ENCODE measurements at places on chromosomes 7 and 10.
A peak's percentile ranks its signal among the peaks of the same experiment; 100 is the strongest.

DNA sequence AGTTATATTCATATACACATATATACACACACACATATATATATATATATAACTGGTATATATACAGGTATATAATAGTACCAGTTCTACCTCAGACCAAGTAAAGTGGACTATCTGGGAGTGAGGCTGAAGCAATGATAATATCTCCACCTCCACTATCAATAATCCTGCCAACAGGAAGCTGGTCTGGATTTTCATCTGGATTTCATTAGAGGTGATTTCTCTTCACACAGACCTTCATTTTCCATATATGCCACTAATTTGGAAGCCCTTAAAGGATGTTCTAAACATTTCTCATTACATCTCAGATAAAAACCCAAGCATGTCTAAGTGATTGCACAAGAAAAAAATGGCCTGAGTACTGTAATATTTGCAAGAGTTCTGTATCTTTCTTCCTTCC, 1.7 kb upstream of the SLC35B4 start:
- no peak for DNase-seq

- DNase-seq, result no peak
Observed at GRCh38 chr10:25828475-25828874, 105.6 kb upstream of the MYO3A start.

- DNase-seq, result no peak
Observed at GRCh38 chr7:85454904-85455303, 268.0 kb upstream of the SEMA3D start.

- no peak for DNase-seq
Observed at GRCh38 chr10:14180911-14181566, 149.7 kb downstream of the FRMD4A start.

DNA sequence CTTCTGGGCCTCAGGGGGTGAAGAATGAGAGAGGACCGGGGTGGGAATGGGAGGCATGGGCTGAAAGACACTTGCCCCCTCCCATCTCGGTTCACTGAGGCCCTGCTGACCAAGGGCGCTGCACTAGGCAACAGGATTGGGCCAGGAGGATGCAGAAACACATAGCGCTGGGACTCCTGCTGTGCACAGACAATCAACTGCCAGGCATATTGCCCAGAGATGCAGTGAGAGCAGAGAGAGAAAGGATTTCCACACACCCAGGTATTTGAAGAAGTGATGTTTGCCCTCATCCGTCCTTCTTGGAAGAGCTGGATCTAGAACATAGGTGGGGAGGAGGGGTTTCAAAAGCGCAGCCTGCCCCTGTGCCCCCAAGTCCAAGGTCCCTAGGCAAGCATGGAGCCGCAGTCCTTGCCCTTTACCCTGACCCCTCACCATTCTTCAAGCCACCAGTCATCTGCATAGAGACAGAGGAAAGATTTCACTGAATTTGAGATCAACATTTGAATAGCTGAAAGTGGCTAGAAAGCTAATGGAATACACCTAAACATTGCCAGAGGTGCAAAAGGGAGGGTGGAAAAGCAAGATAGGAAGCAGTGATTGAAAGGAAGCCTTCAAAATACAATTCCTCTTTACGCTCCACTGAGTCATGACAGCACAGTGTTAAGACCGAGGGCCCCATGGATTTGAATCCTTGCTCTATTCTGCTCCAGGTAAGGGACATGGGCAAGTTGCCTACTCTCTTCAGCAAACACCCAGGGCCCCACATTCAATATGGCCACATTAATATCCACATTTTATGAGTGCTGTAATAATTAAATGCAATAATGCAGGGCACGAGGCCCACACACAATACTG, 44.2 kb upstream of the TNS3 start:
- no peak for DNase-seq

- DNase-seq, result no peak
Observed at GRCh38 chr10:35059481-35059880, 30.7 kb downstream of the CUL2 start.

DNA sequence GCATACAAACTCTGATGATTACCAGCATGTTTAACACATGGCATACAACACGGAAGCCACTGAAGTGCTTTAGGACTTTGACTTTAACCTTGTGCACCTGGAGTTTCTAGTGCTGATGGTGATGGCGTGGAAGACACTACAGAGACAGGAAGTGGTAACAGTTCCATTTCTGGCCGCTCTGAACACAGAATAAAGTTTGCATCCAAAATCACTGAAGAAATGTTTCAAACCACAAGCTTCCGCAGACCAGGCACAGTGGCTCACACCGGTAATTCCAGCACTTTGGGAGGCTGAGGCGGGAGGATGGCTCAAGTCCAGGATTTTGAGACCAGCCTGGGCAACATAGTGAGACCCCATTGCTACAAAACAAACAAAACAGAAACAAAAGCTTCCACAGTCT, 40.3 kb upstream of the TNPO3 start:
- no peak for DNase-seq

DNA sequence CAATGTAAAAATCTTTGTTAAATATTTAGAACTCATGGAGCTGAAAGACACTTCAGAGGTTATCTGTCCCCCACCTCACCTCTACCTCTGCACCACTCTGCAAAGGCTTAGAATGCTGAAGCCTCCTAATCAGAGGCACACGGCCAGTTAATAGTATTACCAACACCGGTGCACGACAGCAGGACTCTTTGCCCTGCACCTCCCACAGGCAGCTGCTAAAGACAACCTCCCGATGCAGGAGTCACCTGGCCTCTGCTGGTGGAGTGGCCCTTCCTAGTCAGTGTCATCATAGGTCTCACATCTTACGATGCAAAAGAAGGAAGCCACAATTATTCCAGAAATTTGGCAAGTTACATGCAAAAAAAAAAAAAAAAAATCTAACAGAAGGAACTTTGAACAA, 66.6 kb upstream of the MGMT start:
- no peak for DNase-seq

DNA sequence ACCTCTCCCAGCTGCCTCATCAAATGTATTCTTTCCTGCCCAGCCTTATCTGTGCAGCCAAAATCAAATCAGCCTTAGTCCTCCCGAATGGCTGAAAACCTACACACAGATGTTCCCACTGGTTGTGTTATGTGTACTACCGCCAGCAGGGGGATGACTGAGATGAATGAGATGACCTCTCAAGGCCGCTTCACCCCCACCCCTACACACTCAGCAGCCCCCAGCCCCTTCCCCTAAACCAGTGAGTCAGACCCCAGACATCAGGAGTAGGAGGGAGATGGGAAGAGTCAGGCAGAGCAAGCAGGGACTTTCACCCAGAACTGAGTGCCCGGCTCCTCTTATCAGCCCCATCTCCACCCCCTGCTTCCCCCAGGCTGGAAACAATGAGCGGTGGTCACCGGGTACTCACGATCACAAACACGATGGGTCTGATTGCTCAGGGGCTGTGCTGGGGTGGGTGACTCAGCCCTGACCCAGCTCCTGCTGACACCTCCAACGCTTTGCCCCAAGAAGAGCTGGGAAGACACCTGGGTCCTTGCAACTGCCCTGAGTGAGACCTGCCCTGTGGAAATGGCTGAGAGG, 6.5 kb upstream of the C10orf105 start:
- peak; percentile 41 for DNase-seq

GRCh38 chr7:41093141-41093540, 609.7 kb downstream of the INHBA start:
- DNase-seq, result no peak

DNA sequence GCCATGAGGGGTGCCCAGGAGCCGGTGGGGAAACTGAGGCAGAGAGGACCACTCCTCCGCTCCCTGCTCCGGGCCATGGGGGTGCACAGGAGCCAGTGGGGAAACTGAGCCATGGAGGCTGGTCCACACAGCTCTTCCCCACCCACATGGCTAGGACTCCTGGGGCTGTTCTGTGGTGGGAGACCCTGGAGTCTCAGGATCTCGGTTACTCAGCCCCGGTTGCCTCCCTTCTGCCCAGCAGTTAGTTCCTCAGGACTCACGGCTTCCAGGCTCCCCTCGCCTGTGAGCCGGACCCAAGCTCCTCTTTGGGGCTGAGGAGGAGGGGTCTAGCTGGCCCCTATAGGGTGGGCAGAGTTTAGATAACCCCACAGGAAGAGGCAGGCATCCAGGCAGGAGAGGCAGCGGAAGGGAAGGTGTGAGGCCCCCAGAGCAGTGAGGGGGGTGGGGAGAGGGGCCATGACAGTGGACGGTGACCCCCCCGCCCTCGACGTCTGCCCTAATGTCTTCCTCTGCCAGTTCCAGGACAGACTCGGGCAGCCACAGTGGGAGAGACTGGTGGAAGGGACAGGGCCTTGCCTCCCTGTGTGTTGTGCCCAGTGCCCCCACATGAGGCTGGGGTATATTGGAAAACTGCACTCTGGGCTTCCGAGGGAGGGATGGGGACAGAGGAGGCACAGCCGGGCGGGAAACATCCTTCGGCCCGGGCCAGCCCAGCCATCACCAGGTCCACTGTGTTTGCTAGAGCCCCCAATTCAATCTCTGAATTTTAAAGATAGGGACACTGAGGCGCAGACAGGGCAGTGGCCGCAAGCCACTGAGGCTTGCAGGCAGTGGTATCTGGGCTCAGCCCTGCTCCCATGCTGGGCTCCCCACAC, 4.3 kb downstream of the ELFN1 start:
- DNase-seq, result no peak

DNA sequence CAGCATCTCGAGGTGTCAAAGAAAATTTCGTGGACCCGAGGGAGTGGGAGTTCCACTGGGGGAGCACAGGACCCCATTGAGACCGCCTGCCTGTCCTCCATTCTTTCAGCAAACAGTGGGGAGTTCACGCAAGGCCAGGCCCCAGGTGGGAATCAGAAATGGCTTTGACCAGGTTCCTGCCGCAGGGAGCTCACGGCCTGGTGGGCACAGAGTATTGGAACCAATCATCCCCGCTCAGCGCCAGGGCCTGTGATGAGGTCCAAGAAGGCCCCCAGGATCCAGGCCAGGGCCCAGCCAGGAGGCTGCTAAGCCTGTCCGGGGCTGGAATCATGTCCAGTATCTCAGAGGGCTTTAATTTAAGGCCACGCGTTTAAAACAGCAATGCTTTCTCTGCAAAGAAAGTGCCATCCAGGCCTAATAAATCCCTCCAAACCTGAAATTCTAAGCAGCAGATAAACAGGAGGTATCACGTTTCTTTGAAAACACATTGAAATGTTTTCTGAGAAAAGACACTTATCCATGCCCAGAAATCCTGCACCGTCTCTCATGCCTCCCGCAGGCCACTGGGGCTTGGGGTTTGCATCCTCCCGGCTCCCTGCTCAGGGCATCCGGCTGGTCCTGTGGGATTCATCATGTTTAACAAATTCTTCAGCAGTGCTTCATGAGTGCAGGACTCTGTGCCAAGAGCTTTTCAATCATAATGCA, 125.7 kb downstream of the OAT start:
- DNase-seq, result no peak

GRCh38 chr10:43284341-43284910, 17.6 kb upstream of the RASGEF1A start:
- DNase-seq, result no peak

GRCh38 chr10:38605153-38605661, 511.1 kb downstream of the ZNF37A start:
- DNase-seq, result no peak

Measured in SK-MEL-5 (cell line).